ENCODE measurements at places on chromosomes 5 and 9.

DNA sequence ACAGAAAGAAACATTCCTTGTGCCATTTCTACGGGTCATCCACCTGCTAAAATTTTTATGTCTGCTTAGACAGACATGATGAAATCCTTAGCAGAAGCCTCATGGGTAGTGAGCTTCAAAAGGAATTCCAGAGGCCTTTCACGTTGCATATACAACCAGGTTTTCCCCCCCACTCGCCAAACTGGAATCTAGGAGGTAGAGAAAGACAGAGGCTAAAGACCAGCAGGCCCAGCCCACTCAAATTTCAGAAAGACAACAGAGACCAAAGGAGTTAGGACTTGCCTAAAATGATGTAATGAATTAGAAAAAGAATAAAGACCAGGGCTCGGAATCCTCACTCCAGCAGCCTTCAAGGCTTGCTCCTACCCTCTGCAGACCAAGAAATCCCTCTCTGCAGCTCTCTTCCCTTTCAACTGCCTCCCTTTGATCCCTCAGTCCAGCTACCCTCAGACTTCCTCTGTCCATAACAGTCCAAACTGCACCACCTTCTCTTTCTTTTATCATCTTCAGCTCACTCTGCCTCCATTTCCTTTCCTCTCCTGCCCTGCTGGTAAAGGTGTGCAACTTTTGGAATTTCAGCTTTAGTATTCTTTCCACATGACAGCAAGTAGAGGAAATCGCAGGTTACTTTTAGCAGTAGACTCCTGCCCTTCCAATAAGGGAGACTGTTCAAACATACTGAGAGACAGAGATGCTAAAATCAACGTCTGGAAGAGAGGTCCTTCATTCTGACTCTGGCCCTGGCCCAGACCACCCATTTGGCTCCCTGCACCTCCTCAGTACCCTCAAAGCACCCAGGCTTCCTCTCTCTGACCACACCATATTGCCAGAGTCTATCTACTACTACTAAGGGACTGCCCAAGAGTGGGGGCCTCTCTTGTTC is 8.9 kb downstream of the B4GALT1 start:
- no peak for DNase-seq

DNA sequence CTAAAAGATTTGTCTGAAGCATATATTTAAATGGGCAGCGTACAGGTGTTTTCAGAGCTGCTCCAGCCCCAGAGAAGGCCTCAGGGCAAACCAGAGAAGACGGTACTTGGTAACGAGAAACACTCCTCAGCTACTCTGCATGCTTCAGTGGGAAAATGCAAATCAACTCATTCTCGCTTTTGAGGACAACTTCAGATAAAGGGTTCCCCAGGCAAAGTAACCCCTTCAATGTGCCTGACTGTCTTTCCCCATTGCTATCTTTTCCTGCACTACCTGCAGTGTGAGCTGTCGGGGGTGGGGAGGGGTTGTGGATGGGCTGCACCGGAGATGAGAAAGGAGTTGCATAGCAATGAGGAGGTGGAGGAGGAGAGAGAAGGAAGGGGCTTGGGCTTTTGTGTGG is 339.7 kb upstream of the CLINT1 start:
- no peak for DNase-seq

DNA sequence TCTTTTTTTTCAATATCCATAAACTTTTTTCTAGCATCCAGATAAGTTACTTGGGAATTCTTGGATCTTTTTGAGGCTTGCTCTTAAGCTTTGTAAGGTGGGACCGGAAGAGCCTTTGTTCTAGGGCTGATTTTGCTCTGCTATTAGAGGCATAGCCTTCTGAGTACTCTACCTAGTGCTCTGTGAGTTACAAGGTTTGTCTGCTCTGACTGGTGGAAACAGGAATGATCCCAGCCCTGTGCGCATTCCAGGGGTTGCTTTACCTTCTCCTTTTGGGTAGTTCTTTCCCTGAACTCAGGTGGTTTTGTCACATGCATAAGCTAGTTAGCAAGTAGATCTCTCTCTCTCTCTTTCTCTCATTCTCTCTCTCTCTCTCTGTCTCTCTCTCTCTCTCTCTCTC is 180.8 kb upstream of the PCSK5 start:
- DNase-seq, result no peak

DNA sequence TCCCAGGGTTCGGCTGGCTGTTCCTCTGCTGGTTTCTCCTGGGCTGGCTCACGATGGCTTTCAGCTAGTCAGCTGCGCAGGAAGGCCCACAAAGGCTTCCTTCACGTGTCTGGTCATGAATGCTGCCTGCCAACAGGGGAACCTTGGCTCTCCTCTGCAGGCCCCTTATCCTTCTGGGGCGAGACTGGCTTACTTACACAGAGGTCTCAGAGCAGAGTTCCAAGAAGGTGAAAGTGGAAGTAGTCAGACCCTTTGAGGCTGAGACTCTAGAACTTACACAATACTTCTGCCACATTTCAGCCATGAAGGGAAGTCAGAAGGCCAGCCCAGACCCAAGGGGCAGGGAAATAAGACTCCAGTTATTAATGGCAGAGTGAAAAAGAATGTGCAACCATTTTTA is 99.5 kb downstream of the LHFPL2 start:
- peak; percentile 47 for DNase-seq

DNA sequence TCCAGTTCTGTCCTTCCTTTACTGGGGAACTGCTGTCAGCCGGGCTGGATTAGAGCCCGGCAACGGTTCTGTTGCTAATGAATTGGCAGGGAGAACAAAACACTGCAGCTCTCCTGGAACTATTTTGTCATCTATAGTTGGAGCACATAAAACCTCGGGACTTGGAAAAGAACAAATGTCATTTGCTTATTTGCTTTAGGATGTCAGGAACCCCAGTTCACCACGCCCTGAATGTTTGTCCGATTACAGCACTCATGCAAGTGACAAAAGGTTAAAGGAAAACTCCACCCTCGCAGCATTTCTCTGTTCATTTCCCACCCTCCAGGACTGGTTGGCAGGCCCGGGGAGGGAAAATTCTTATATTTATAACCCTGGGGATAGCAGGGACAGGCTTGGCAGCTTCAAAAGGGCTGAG is 66.4 kb upstream of the PLPP1 start:
- peak; percentile 77 for DNase-seq

DNA sequence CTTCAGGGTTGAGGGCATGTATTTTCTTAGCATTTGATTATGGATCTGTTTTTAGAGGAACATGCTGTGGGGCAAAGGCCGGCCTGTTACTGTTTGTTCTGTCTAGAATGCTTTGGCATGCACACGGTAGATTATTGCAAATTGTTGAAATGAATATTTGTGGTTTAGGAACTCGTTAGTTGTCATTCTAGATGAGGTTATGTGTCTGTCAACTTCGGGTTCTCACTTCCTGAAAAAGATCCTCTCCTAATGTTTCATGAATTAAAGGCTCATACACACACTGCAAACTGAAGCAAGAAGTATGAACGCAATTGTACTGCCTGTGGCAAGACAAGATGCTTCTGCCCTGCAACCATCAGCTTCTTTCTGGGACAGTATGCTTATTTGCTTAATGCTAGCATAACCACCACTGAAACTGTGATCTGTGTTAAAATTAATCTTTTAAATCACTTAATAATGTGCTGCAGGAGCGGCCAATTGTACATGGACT is 99.6 kb downstream of the BASP1 start:
- peak; percentile 81 for DNase-seq

All from iris pigment epithelial cell (primary cell).